ENCODE measurements at places on chromosomes 11 and 22.

- no peak for DNase-seq
Measured at GRCh38 chr22:17777717-17778044, 3.4 kb upstream of the BID start.

GRCh38 chr22:49779853-49780697 lies 47.6 kb downstream of the BRD1 start:
- DNase-seq: no peak

GRCh38 chr22:50039669-50040443 lies 18.2 kb downstream of the TTLL8 start:
- no peak for DNase-seq

DNA sequence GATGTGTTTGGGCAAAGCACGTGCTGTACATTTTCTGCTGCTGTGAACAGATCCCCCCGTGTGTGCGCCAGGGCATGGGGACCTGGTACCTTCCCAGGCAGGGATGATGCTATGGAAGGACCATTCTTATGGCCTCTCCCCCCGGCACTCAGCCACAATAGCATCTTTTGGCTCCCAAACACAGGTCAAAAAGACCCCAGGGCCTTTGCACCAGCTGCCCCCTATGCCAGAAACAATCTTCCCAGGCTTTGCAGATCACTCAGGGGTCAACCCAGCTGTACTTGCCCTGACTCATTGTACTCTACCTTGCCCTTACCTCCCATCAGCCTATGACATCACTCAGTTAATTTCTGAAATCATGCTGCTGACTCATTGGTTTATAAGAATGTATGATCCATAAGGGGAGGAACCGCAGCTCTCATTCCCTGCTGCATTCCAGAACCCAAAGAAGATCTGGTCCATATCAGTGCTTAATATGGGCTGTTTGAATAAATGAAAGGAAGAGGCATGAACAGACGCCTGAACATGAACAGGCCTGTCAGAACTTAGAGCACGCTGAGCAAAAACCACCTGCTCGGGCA lies 100.7 kb downstream of the CELSR1 start:
- no peak for DNase-seq

All from NCI-H1436 treated with DMSO at 0.1 percent for 48 hours (cell line).